Naive thymus-derived CD4-positive, alpha-beta T cell (primary cell): ENCODE measurements at places on chromosomes 7 and 10. TPM values are rescaled to one million over a fixed set of nuclear protein-coding genes. Genes with fewer than 3 reads are reported as not detected.

Gene SFTPA2
- total RNA-seq, result not detected

Gene FXYD4
- not detected for total RNA-seq

Gene TAS2R41
- 1.9 TPM for total RNA-seq

GRCh38 chr10:58838561-58839208 is 326.0 kb downstream of the BICC1 start:
- no peaks in the 10 kb centered on the region for H3K36me3 ChIP-seq
- no peak for DNase-seq
- no peaks in the 10 kb centered on the region for H3K4me1 ChIP-seq
- H3K27ac ChIP-seq, result no peak overlapping the region
- H3K4me3 ChIP-seq, result no peak overlapping the region
- no peaks in the 10 kb centered on the region for H3K27me3 ChIP-seq

DNA sequence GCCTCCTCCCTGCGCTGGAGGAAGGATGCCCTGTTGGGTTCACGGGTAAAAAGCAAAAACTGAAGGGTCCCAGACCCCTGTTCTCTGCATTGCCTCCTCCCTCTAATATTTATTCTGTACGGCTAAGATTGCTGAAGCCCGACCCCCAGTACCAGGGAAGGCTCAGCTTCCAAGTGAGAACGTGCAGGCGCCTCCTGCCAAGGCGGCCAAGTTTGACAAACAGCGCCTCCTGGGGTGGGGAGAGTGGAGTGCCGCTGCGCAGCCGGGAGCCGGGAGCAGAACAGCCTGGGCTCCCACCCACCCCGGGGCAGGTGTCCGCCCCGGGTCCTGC is 4.7 kb upstream of the EBF3 start:
- no peak for DNase-seq
- H3K27ac ChIP-seq, result no peak overlapping the region
- peaks cover 40% of the 10 kb centered on the region for H3K27me3 ChIP-seq
- no peaks in the 10 kb centered on the region for H3K4me1 ChIP-seq

GRCh38 chr7:98474558-98474957 is 73.7 kb upstream of the BAIAP2L1 start:
- no peak for DNase-seq
- H3K27ac ChIP-seq, result no peak overlapping the region
- no peaks in the 10 kb centered on the region for H3K27me3 ChIP-seq
- no peaks in the 10 kb centered on the region for H3K36me3 ChIP-seq
